ENCODE measurements at places on chromosomes 2 and 18.

GRCh38 chr2:203240491-203240890 lies 1.7 kb downstream of the CYP20A1 start:
- DNase-seq, result no peak

GRCh38 chr2:215436705-215437565 lies 1.1 kb upstream of the FN1 start:
- DNase-seq, result no peak

DNA sequence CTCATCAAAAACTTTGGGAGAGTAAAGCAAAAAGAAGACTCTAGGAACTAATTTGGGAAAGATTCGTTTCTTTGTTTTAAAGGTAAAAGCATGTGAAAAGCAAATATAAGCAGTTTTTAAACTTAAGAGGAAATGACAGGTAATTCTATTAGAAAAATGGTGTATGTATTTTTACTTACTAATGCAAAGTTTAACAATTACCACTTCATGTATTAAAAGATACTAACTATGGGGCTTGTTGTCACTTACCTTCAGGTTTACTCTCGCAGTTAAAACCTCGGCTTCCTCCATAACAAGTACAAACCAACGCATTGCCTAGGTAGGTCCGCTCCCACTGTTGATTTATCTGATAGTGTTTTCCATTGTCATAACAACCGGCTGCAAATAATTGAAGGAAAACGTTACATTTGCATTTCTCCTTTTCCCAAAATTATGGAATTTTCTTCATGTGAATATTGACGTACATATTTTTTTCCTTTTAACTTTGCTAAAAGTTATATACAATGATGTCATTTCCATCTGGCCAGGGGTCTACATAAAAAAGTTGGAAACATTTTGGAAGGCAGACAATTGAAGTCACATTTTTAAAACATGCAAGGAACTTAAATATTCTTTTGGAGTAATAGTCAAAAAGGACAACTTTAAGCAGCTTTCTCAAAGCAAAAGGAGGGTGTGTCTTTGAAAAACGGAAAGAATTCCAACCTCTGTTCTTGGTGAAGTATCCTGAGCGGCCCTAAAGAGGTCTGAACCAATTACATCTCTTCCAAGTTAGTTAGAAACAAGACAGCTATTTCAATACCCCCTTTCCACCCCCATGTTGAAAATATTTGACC lies 1.2 kb downstream of the FN1 start:
- DNase-seq, result no peak

- DNase-seq, result peak; percentile 2
Observed at GRCh38 chr2:214810671-214811070, 1.2 kb upstream of the BARD1 start.

DNA sequence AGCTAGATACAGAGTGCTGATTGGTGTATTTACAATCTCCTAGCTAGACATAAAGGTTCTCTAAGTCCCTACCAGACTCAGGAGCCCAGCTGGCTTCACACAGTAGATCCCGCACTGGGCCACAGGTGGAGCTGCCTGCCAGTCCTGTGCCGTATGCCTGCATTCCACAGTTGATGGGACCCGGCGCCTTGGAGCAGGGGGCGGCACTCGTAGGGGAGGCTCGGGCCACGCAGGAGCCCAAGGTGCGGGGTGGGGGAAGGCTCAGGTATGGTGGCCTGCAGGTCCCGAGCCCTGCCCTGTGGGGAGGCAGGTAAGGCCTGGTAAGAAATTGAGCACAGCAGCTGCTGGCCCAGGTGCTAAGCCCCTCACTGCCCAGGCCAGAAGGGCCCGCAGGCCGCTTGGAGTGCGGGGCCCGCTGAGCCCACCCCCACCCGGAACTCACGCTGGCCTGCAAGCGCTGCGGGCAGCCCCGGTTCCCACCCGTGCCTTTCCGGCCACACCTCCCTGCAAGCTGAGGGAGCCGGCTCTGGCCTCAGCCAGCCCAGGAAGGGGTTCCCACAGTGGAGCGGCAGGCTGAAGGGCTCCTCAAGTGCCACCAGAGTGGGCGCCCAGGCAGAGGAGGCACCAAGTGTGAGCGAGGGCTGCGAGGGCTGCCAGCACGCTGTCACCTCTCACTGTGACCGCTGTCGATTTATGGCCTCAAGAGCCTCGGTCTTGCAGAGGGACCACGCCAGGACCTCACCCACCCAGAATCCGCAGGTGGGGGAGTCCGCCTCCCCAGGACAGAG lies 76.5 kb downstream of the MEX3C start:
- DNase-seq, result no peak

GRCh38 chr2:233021771-233022170 lies 8.7 kb upstream of the NGEF start:
- no peak for DNase-seq

DNA sequence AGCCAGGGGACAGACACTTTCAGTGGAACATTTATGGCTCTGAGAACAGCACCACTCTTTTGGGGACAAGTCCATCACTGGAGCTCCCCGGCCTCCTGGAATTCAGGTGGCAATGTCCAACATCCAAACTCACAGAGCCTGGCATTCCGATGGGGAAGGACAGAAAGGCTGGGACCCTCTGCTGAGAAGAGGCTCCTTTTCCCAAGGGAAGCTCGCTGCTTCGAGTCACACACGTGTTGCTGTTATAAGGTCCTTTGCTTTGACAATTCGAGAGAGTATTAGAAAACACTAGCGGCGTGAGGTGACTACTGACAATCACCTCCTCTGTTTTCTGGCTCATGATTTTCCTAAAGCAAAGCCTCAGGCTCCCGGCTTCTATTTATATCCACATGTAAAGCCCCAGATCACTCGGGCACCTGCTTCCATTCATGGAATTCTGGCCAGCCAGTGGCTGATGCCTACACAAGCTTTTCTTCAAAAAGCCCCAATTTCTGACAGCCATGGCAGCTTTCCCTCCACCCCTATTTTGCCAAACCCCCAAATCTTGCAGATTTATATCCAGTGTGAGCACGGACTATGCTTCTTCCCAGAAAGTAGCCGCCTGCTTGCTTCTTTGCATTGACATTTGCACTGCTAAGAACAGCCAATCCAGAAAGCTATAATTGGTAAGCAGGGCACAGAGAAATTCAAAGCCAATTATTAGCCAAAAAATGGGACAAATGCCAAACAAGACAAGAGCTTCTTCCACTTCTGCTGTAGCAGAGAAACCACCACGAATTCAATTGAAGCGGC lies 67.3 kb downstream of the NDUFA10 start:
- DNase-seq, result no peak

DNA sequence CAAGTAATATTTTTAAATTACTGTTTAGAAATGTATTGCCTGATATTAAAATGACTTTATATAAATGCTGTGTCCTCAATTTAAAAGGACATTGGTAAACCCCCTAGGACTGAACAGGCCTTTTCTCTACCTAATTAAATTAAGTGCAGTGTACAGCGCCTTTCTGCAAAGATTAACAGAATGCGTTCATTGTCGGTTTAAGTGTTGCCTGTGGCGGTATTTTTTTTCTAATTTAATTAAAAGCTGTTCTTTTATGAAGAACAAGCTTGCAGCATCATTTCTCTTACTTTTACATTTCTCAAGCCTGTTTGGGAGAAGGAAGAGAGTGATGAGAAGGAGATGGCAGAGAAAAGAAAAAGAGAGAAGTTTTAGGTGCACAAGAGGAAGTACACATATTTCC lies 344.9 kb downstream of the CPS1 start:
- DNase-seq, result no peak

DNA sequence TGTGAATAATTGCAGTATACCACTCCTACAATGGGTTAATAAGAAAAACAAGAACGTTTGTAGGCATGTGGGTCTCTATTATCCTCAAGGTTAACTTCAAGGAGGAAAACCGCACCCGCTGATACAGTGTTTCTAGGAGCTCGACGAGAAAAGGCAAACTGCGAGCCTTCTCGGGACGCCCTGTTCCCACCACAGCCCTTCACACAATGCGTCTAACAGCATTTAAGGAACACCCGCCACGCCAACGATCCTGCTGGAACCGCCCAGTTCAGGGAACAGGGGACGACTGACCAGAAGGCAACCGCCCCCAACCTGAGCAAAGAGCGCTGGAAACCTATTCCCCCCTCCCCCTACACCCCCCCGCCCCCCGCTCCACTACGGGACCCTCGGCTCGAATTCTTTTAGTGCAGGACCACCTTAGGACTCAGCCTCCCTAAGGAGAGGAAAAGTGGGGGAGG lies 710 bp upstream of the TMSB10 start:
- peak; percentile 68 for DNase-seq

GRCh38 chr18:31977270-31977872 lies 34.4 kb upstream of the TRAPPC8 start:
- peak; percentile 28 for DNase-seq

DNA sequence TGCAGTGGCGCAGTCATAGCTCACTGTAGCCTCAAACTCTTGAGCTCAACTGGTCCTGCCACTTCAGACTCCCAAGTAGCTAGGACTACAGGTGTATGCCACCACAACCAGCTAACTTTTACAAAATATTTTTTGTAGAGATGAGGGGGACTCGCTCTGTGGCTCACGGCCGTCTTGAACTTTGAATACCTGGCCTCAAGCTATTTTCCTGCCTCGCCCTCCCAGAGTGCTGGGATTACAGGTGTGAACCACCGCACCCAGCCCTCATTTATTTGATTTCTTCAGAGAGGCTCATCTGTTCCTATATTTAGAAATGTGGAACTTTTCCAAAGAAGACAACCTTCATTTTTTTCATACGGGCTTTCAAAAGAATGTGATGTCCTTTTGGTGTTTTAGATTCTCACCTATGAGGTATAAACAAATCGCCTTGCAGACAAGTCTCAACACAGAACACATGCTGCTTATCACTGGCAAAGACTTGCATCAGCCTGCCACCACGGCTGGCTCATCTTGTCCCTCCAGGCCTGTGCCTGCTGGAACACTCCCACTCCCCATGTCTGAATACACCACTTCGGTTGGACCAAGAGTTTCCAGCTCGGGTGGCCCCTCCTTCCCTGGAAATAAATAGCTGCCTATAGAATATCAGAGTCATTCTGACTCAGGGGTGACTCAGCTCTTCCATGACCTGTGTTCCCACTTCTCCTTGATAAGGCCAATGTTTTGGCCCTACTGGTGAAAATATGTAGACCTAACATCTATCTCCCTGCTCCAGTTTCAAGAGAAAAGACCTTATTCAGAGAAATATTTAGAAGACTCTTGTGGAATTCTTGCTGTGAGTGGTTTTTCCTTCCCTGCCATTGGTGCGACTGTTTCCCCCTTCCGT lies 202.6 kb downstream of the TGIF1 start:
- peak; percentile 96 for DNase-seq

GRCh38 chr2:182666674-182667314 lies 49.3 kb upstream of the DNAJC10 start:
- DNase-seq, result no peak

All from fibroblast of gingiva (primary cell).